GF-D8 (cell line): ENCODE measurements at places on chromosomes 3 and 15.

- no peak for DNase-seq
These were observed 90.7 kb upstream of the GOLIM4 start for GRCh38 chr3:168186293-168186983.

- no peak for DNase-seq
These were observed 100.5 kb downstream of the KCNH8 start for GRCh38 chr3:19248767-19249166.

GRCh38 chr3:36733162-36733696, 31.1 kb downstream of the DCLK3 start:
- no peak for DNase-seq

DNA sequence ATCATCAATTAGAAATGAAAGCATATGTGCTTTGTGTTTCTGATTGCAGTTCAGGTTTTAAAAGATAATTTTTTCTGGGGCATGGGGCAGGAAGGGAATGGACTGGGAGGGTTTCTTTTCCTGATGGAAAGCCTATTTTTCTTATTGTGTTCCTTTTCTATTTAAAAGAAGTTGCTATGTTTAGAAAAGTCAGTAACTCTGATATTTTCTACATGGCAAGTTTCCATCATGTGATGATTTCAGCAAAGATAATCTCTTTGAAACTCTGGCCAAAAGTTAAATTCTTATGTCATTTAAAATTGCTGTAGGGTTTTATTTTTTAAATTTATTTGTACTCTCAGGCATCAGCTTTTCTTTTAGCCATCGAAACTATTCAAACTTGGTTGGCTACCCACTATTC, 601.2 kb downstream of the FOXP1 start:
- DNase-seq, result no peak

DNA sequence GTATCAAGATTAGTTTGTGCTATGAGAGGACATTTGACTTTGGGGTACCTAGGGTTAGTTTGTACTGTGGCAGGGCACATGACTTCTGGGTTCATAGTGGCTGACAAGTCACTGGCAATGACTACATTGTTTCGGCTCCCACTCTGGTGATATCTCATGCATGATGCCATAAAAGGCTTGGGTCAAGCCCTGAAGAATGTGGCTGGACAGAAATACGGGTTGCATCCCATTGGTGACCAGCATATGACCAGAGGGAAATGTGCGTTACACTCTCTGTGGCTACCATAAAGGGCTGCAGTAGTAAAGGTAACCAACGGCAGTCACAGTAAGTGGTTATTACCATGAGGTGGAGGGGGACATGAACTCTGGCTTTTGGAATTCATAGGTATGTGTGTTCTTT, 18.4 kb downstream of the THOC7 start:
- no peak for DNase-seq

- DNase-seq, result no peak
These were observed 15.5 kb upstream of the BCHE start for GRCh38 chr3:165852711-165853110.

DNA sequence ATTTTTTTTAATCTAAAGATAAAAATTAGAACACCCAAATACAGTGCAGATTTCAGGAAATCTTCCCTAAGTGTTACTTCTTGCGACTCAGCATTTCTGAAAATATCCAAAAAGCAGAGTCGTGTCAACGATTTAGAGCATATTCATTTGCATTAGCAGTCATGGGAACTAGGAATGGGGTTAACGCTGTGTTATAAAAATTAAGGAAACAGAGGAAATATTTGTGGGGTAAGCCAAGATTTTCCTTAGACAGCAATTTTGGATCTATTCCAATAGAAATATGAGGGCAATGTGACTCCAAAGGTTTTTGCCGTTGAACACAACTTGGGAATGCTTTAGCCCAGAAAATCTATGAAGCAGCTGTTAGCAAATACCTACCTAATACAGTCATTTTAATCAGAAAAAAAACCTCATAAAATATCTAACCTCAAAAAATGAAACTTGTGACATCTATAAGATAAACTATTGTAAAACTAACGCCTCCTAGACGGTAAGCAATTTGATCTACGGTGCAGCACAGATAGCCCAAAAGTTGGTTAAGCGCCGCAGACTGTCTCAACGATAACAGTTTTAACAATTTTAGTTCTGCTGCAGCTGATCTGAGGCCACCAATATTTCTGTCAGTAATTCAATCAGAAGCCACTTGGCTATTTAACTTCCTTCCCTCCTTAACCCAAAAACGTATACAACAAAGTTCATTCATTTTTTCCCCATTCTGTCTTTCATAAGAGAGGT, 5.8 kb upstream of the ATP11B start:
- DNase-seq, result no peak

GRCh38 chr15:81322676-81323253, 1.2 kb downstream of the STARD5 start:
- no peak for DNase-seq

DNA sequence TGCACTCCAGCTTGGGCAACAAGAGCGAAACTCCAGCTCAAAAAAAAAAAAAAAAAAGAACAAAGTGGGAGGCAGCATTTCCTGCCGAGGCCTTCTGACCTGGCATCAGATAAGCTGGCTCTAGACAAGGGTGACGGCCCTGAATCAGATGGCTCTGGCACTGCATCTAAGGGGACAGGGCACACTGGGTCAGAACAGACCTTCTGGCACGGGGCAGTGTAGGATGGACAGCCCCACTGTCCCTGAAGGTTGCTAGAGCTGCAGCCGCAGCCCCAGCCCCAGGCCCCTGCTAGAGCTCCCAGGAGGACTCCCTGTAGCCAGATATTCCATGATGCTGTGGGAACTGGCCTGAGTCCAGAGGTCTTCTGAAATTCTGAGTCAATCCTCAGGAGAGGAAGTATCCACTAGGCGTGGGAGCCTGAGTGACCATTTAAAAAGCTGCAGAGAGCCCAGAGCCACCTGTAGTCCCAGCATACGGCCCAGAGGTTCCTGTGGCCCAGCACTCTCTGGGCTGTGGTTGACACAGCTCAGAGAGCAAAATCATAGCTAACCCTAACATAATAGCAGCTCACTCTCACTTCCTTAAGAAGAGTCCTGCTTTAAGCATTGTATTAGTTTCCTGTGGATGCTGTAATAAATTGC, 69.2 kb upstream of the MFGE8 start:
- no peak for DNase-seq

DNA sequence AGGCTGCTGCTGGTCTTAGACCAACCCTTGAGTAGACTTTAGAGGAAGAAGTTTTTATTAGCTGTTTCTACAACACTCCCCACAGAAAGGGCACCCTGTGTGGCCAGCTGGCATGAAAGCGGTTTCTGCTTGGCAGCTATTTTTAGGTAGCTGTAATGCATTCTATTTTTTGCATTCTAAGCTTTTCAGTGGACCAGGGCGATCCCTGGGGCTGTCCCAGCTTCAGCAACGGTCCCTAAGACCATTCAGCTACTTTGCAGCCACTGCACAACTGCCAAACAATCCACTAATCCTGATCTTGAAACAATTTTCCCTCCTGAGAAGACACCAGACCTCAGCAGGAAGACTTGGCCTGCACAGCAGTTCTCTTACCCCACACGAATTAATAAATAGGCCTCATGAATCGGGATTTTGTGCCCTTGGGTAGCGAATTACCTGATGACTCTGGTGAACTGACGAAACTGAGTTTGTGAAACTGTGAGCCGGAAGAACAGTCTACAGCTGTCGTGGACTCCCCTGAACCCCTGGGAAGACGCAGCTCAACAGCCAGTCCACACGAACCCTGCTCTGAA, 14.6 kb upstream of the TFRC start:
- peak; percentile 85 for DNase-seq

- no peak for DNase-seq
These were observed 253.6 kb upstream of the PEX5L start for GRCh38 chr3:180290300-180290699.

- DNase-seq, result no peak
These were observed 100.7 kb downstream of the SNRPN start for GRCh38 chr15:25055356-25056068.

- no peak for DNase-seq
These were observed 50.2 kb downstream of the AKAP13 start for GRCh38 chr15:85430406-85431204.

- no peak for DNase-seq
These were observed 159.4 kb upstream of the SNTN start for GRCh38 chr3:63493101-63493500.

DNA sequence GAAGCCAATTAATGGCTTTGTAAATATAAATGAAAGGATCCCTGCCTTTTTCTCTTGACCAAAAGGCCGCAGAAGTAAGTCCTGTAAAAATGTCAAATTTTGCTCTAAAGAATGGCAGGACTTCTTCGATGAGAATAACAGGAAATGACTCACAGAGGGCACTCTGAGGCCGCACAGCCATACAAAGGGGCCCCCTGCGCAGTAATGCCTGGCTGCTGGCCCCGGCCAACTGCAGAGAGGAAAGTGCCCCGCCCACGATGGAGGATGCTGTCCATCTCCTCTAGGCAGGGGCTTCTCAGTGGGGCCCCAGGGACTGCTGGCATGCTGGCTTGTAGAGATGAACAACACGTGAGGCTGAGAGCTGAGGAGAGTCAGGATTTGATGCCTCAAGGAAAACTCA, 18.1 kb upstream of the SCN10A start:
- no peak for DNase-seq

- no peak for DNase-seq
These were observed 120.3 kb upstream of the TJP1 start for GRCh38 chr15:29942548-29942947.

DNA sequence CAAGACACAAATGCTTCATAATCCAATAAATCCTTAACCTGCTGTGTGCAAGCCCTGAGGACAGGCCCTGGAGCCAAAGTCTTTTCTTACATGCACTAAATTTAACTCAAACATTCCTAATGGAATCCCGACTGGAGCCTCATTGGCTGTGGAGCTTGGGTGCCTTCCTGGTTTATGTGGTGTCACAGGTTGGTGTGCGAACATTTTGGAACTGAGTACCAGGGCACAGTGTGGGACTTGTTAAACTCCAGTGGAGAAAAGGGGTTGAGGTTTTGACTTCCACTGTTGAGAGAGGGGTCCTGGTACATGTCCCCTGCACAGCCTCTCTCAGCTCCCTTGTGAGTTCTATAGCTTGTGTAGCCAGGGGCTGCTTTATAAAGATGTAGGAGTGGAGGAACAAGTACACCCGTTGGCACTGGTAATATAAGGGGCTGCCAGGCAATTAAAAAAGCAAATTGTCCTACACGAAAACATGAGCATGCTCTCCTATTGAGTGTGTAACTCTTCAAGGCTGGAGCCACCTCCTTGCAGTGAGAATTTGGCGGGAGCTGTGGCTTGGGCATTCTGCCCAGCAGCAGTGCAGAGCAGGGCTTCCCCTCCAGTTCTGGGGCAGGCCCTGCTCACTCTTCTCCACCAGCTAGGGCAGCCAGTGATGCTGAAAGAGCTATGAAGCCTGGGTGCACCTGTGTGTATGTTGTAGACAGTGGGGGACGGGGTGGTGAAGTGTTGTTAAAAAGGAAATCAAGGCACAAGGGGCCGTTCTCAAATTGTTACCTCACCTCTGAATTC, 218.1 kb downstream of the CLSTN2 start:
- DNase-seq, result no peak

- no peak for DNase-seq
These were observed 626.4 kb upstream of the ZNF385D start for GRCh38 chr3:22377421-22377820.

- DNase-seq, result no peak
These were observed 8.5 kb downstream of the SELENOT start for GRCh38 chr3:150611666-150612065.

DNA sequence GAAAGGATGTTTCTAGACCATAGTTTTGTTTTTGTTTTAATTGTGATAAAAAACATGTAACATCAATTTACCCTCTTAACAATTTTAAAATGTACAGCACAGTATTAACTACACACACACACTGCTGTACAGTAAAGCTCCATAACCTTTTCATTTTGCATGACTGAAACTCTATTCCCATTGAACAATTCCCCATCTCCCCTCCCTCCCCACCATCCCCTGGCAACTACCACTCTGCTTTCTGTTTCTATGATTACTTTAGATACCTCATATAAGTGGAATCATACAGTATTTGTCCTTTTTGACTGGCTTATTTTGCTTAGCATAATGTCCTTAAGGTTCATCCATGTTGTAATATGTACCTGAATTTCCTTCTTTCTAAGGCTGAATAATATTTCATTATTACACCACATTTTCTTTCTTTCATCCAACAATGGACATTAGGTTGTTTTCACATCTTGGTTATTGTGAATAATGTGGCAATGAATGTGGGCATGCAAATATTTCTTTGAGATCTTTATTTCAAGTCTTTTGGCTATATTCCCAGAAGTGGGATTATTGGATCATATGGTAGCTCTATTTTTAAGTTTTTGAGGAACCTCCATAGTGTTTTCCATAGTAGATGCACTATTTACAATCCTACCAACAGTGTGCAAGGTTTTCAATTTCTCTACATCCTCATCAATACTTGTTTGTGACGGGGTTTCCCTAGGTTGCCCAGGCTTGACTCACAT, 10.7 kb downstream of the CHST14 start:
- no peak for DNase-seq

GRCh38 chr3:119161240-119161639, 12.2 kb upstream of the UPK1B start:
- no peak for DNase-seq

DNA sequence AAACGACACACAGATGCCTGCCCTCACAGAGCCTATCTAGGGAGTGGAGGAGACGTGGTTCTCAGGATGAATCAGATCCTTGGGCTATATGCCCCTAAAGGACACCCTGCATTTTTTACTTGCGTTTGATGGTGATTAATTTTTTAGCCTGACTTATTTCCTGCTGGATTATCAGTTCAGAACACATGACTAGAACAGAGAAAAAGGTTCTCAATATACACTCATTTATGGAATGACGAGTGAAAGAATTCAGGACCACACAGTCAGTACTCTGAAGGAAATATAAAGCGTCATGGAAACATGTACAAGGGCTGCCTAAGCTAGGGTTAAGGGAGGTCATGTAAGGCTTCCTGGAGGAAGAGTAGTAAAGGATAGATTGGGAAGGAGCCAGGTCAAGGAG, 121.8 kb downstream of the SSR3 start:
- DNase-seq, result no peak

DNA sequence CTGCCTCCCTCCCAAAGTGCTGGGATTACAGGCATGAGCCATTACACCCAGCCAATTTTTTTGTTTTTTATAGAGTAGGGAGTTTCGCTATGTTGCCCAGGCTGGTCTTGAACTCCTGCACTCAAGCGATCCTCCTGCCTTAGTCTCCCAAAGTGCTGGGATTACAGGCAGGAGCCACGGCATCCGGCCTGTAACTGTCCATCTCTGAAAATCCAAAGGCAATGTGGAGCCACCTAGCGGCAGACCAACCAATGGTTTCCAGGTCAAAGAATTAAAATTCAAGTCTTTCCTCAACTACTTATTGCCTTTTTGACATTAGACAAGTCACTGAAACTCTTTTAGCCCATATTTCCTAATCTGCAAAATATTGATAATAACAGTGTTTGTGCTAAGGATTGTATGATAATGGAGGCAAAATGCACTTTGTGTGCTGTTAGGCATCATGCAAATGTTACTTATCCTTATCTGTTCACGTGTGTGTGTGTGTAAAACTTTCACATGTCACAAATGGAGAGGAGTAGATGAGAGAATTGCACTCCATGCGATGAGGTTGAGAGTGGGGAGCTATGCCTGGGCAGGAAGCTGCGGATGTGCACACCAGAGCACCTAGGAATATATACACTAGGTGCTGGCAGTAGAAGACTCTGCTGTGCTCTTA, 48.7 kb downstream of the COL8A1 start:
- no peak for DNase-seq
